ENCODE measurements at places on chromosomes 4 and X.

- no peak overlapping the region for H3K27ac ChIP-seq
- no peaks in the 10 kb centered on the region for H3K36me3 ChIP-seq
- no peaks in the 10 kb centered on the region for H3K4me1 ChIP-seq
- H3K4me3 ChIP-seq = no peak overlapping the region
- no peak for DNase-seq
- no peaks in the 10 kb centered on the region for H3K27me3 ChIP-seq
Measured at GRCh38 chr4:174244441-174244840, 39.0 kb downstream of the FBXO8 start.

DNA sequence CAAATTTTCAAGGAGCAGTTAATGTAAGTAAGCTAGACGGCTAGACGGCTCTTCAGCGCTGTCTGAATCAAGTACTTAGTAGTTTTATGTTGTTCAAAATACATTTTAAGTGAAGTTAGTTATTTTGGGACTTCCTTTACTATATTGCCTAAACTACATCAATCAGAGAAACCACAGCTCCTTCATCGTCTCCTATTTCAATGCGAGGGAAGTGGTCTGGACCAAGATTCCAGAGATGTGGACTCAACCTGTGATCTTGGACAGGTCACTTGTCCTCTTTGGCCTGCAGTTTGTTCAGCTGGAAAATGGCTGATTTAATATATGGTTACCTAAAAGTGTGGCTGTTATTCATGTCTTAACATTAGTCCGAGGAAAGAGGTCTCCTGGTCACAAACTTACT lies 10.6 kb downstream of the ING2 start:
- H3K36me3 ChIP-seq = peaks cover 15% of the 10 kb centered on the region
- DNase-seq = no peak
- H3K4me3 ChIP-seq = no peak overlapping the region
- H3K4me1 ChIP-seq = no peaks in the 10 kb centered on the region
- H3K27ac ChIP-seq = no peak overlapping the region

GRCh38 chr4:113541933-113542332 lies 219.6 kb downstream of the CAMK2D start:
- H3K27ac ChIP-seq = no peak overlapping the region
- no peak overlapping the region for H3K4me3 ChIP-seq
- H3K27me3 ChIP-seq = no peaks in the 10 kb centered on the region
- no peak for DNase-seq

GRCh38 chr4:1342003-1342402 lies 5.0 kb upstream of the UVSSA start:
- no peak overlapping the region for H3K27ac ChIP-seq
- no peaks in the 10 kb centered on the region for H3K27me3 ChIP-seq
- DNase-seq = no peak
- H3K4me3 ChIP-seq = no peak overlapping the region
- no peaks in the 10 kb centered on the region for H3K4me1 ChIP-seq

DNA sequence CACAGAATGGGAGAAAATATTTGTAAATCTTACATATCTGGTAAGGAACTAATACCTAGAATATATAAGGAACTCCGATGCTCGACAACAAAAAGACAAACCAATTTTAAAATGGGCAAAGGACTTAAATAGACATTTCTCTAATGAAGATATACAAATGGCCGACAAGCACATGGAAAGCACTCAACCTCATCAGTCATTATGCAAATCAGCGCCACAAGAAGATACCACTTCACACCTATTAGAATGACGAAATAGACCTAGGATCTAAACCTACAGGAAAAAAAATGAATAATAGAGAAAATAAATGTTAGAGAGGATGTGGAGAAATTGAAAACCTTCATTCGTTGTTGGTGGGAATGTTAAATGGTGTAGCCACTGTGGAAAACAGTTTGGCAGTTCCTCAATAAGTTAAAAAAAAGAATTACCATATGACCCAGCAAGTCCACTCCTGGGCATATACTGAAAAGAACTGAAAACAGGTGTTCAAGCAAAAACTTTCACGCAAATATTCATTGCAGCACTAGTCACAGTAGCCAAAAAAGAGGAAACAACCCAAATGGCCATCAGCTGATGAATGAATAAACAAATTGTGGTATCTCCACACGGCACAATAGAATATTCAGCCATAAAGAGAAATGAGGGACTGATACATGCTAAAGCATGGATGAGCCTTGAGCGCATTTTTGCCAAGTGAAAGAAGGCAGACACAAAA lies 57.3 kb upstream of the WDR19 start:
- no peak overlapping the region for H3K27ac ChIP-seq
- no peaks in the 10 kb centered on the region for H3K4me1 ChIP-seq
- DNase-seq = no peak
- H3K4me3 ChIP-seq = no peak overlapping the region

- DNase-seq = no peak
- H3K4me3 ChIP-seq = no peak overlapping the region
- no peaks in the 10 kb centered on the region for H3K4me1 ChIP-seq
- H3K27me3 ChIP-seq = no peaks in the 10 kb centered on the region
Measured at GRCh38 chr4:102334624-102335023, 10.7 kb downstream of the SLC39A8 start.

- DNase-seq = no peak
- no peaks in the 10 kb centered on the region for H3K4me1 ChIP-seq
- no peak overlapping the region for H3K27ac ChIP-seq
- no peaks in the 10 kb centered on the region for H3K27me3 ChIP-seq
- no peak overlapping the region for H3K4me3 ChIP-seq
Measured at GRCh38 chr4:108425988-108426387, 194.4 kb upstream of the RPL34 start.

DNA sequence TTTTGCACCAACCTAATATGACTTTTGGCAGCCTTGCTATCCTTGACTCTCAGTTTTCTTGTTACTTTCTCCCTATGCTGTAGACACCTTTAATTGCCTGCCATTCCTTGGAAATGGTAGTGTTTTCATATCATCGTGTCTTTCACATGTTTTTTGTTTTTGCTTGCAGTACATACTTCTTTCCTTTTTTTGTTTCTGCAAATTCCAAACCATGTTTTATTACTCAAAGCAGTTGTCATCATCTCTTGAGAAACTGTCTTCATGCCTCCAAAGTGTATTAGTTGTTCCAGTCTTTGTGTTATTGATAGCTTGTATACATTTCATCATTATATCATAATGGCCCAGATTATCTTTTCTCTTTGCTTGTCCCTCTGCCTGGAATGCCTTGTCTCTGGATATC lies 57.1 kb downstream of the PDLIM5 start:
- no peak overlapping the region for H3K4me3 ChIP-seq
- H3K27me3 ChIP-seq = no peaks in the 10 kb centered on the region
- no peaks in the 10 kb centered on the region for H3K36me3 ChIP-seq
- peaks cover 25% of the 10 kb centered on the region for H3K4me1 ChIP-seq
- no peak overlapping the region for H3K27ac ChIP-seq

DNA sequence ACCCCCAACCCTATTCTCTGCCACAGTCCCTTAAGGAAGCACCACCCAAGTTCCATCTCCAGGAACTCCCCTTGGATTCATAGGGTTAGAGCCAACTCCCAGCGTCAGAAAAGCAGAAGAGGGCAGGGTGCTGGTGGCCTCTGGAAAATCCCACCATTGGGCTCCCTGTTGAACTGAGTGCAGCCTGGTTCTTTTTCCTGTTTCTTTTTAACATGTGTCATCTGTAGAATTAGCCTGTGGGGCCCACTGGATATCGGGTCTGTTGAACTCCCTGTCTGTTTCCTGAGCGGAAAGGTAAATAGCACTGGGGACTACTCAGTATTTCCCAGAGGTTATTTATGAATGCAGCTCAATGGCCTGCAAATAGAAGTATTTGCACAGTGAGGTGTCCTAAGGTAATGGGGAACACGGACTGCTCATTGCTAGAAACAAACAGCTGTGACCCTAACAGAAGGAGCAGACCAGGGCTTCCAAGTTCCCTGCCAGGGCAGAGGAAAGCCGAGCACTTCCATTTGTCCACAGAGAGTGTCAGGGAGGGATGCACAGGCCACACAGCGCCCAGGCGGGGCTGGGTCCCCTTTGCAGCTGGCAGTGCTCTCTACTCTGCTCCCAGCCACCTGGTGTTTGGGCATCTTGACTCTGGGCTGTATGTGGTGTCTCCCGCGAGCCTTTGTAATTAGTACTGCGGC lies 102.6 kb downstream of the FHDC1 start:
- no peak for DNase-seq
- H3K27ac ChIP-seq = peak overlapping the region; percentile 2
- H3K27me3 ChIP-seq = no peaks in the 10 kb centered on the region
- H3K4me1 ChIP-seq = peaks cover 7% of the 10 kb centered on the region

DNA sequence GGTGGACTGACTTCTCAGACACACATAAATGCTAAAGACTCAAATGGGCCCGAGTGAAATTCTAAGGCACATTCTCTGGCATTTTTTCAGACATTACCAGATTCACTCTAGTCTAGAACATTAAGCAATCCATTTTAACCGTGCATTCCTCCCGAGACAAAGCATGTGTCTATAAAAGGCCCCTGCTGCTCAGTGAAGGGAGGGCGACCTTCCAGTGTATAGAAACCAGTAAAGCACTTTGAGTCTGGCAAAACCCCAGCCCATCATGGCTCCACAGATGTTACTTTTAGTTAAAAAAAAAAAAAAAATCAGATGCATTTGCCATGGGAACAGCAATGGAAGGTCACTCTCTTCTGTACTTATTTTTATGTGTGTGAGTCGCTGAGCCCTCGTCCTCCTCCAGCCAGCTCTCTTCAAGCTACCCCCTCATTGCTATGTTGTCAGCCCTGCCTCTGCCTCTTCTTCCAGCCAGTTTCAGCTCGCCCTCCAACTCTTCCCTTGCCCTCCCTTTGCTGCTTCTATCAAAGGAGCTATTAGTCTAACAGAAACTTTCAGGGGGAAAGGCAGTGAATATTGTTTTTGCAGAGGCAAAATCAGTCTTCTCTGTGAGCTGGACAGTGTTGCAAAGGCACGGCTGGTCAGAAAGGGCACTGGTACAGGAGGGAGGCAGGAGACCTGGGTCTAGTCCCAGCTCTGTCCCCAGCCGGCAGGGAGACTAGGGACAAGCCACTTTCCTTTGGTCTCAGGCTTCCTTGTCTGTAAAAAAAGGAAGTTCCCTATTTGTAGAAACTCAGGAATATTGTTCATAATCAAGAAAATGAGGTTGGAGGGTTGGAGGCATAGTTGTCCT lies 644.2 kb downstream of the ZNF674 start:
- no peak for DNase-seq
- no peaks in the 10 kb centered on the region for H3K4me1 ChIP-seq
- no peak overlapping the region for H3K27ac ChIP-seq
- H3K27me3 ChIP-seq = no peaks in the 10 kb centered on the region

DNA sequence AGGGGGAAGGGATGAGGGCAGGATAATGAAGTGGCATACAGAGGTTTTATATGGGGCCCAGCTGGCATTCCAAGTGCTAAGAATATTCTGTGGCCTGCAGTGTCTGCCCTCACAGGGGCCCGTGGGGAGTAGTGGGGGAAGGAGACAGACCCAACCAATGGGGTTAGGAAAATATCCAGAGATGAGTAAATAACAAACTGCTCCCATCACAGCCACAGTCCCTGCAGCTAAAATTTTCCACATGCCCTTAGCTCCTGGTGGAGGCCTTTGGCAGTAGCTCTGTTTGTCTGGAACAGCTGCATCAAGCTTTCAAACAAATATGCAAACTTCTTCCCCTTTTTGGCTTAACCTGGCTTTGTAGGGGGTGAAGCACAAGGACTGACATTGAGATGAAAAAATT lies 3.1 kb downstream of the SRPX2 start:
- DNase-seq = no peak
- H3K36me3 ChIP-seq = no peaks in the 10 kb centered on the region
- peak overlapping the region; percentile 87 for H3K27ac ChIP-seq
- no peaks in the 10 kb centered on the region for H3K27me3 ChIP-seq

DNA sequence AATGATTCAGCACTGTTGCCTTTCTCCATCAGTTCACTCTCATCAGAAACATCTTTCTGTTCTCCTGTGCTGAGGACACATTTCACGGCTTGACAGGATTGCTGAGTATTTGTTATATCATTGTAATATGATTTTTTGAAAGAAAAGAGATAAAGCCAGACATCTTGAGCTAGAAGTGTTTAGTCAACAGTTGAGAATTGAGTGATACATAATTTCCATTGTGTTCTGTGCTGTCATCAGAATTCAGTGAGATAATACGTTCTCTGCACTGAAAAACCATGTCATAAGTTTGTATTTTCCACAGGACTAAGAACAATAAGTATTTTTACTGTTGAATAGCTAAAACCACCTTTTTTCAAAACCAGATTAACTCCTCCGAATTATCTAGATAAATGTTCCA lies 50.2 kb upstream of the GPRIN3 start:
- H3K4me1 ChIP-seq = no peaks in the 10 kb centered on the region
- no peak for DNase-seq
- no peaks in the 10 kb centered on the region for H3K36me3 ChIP-seq
- H3K27ac ChIP-seq = no peak overlapping the region
- no peak overlapping the region for H3K4me3 ChIP-seq

GRCh38 chr4:147790412-147790811 lies 58.5 kb downstream of the ARHGAP10 start:
- H3K36me3 ChIP-seq = no peaks in the 10 kb centered on the region
- H3K27ac ChIP-seq = no peak overlapping the region
- H3K4me1 ChIP-seq = peaks cover 16% of the 10 kb centered on the region

DNA sequence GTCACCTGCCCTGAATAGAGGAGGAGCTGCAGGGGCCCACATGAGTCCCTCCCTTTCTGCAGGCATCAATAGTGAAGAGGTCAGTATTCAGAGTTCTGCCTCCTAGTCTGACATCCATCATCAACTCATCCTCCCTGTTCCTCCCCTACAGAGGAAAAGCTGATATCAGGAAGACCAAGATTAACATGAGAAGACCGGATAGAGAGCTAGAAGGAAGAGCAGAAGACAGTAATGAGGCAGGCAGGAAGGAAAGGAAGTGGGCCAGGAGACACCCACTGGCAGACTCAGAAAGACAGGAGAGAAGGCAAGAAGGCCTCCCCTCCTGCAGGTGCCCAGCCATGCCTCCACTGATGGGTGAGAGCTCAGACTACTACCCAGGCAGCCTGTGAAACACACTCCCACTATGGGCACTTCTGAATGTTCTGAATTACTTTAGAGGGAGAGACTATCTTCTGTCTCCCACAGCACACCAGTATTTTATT lies 74.6 kb downstream of the CC2D2A start:
- H3K4me1 ChIP-seq = no peaks in the 10 kb centered on the region
- H3K36me3 ChIP-seq = peaks cover 8% of the 10 kb centered on the region
- DNase-seq = no peak
- no peak overlapping the region for H3K27ac ChIP-seq

DNA sequence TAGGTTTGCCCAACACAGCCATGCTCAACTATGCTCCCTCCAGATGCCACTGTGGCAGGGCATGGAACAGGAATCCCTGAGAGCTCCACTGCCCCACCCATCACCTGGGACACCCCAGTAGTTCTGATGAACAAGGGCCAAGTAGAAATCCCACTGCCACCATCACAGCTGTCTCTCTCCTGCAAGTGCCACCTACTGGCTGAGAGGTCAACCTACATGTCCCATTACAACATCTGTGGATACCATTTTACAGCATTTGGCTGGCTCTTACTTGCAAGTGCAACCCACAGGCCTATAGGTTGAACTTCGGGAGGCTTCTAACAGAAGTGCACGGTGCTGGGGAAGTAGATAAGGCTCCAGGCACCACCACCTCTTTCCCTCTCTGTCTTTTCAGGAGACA lies 142.5 kb downstream of the CXXC4 start:
- no peak overlapping the region for H3K27ac ChIP-seq
- no peak overlapping the region for H3K4me3 ChIP-seq
- no peak for DNase-seq
- no peaks in the 10 kb centered on the region for H3K27me3 ChIP-seq
- H3K36me3 ChIP-seq = no peaks in the 10 kb centered on the region
- no peaks in the 10 kb centered on the region for H3K4me1 ChIP-seq
